Activated CD4-positive, alpha-beta T cell treated with anti-CD3 and anti-CD28 coated beads, Interleukin-2, Interleukin-6, amounts not matched to agents 100 ng/mL and 50 ng/mL, durations not matched to agents 16 hours and 8 hours (primary cell): ENCODE measurements at places on chromosomes 1 and 21.

GRCh38 chr1:67316918-67317317 lies 9.2 kb downstream of the IL12RB2 start:
- no peak for DNase-seq

GRCh38 chr21:44844256-44844655 lies 26.4 kb upstream of the SUMO3 start:
- DNase-seq = no peak

GRCh38 chr1:13550663-13551062 lies 33.0 kb upstream of the PDPN start:
- DNase-seq = no peak

- DNase-seq = no peak
Observed at GRCh38 chr1:163300568-163300967, 21.2 kb upstream of the NUF2 start.

- DNase-seq = no peak
Observed at GRCh38 chr1:154334079-154335024, 9.0 kb downstream of the ATP8B2 start.

DNA sequence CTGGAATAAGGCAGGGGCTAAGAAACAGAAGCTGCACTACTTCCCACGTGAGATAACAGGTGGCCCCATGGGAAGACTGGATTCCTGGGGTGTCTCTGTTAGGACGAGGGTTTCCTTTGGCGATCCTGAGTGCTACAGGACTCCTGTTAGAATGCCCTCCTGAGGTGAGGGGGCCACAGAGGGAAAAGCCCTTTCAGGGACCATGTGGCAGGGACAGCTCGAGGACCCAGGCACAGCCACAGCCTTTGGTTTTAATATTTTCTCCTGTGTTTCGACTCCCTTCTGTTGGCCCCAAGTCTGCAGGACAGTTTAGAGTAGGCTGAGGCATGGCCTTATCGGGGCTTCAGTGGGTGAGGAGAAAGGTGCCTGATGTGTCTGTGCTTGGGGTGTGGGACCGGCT lies 12.6 kb downstream of the TTC39A start:
- DNase-seq = no peak

DNA sequence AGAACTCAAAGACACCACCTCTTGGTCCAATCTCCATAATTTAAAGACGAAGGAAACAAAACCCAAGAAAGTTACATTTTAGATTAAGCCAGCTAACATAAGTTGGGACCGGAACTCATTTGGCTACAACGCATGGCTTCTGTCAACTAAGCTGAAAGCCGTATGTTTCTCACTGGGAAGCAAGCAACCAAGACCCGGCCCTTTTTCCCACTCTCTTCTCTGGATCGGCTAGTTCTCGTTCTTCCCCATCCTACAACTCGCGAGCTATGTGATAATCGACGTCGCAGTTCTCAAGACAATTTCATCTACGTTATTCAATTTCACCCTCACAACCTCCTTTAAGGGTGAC lies 601 bp downstream of the CCT8 start:
- no peak for DNase-seq

GRCh38 chr1:234226113-234226818 lies 147.0 kb upstream of the COA6 start:
- no peak for DNase-seq

DNA sequence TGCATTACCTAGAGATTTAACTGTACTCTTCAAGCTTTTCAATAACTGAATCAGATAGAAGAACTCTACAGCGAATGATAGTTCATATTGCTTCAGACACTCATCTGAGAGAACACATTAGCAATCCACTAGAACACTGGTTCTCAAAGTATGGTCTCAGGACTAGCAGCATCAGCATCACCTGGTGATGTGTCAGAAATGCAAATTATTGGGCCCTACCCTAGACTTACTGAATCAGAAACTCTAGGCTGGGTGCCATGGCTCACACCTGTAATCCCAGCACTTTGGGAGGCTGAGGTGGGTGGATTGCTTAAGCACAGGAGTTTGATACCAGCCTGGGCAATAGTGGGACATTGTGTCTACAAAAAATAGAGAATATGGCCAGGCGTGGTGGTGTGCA lies 24.9 kb upstream of the GLIS1 start:
- no peak for DNase-seq

DNA sequence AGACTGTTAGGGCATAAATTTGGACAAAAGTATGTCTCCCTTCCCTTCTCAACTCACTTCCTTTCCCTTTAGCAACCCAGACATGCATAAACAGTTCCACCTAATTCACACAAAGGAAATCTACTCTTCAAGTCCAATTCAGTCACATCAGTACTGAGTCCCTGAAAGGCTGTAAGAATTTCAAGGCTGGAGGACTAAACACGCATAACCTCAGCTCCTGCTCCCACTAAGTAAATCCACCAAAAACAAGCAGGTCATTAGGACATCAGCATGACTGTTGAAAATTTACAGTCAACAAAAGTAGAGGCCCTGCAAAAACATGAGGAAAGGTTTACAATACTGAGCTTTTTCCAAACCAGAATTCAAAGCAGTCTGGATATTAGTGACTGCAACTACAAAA lies 18.4 kb downstream of the SETD4 start:
- DNase-seq = no peak

DNA sequence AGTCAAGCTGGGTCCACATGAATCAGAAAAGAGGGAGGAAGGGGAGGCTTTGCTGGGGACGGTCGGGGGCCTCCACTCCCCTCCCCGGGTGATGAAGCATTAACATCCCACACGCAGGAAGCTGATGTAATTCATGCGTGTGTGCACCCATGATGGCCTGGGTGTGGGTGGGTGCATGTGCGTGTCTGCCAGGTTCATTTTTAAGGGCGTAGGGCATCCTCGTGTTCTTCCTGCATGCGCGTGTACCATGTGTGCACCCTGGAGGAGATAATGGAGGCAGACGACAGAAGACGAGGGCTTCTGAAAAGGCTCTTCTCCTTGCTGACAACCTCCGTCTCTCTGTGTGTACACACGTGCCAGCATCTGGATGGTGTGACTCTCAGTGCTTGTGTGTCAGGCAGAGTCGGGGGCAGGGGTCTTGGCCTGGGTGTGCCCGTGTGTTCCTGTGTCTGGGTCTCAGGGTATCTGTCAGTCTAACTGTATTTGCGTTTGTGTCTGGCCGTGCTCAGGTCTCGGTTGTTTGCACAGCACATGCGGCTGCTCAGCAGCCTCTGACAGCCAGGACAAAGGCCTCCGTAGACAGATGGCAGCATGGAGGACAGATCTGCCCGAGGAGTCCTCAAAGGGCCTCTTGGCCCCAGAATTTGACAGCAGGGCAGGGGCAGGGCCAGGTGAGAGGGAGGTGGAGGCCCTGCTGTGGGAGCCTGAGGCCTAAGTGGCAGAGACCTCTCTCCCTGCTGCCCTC lies 2.4 kb downstream of the RAP1GAP start:
- DNase-seq = no peak

DNA sequence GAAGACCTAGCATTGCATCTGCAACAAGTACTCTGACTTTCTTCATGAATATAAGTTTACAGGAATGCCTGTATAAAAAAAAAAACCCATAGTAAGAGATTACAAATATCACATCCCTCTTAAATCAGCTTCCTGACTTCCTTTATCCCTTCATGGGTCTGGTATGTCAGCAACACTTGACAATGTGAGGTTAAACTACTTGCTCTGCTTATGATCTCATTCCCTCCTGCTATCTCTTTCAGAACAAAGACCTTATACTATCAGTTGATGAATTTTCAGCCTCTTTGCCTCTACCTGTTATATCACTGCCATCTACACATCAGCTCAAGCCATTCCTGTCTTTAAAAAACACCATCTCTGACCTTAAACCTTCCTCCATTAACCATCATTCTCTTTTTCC lies 130.9 kb upstream of the SAMSN1 start:
- DNase-seq = no peak

GRCh38 chr1:162327788-162328165 lies 48.9 kb downstream of the SPATA46 start:
- no peak for DNase-seq

GRCh38 chr1:229884765-229885164 lies 182.3 kb upstream of the GALNT2 start:
- no peak for DNase-seq

- no peak for DNase-seq
Observed at GRCh38 chr1:175075572-175076568, 8.2 kb downstream of the TNN start.

GRCh38 chr1:23425193-23425494 lies 596 bp upstream of the TCEA3 start:
- DNase-seq = no peak

- DNase-seq = no peak
Observed at GRCh38 chr1:53135735-53136114, 6.7 kb downstream of the SLC1A7 start.

- no peak for DNase-seq
Observed at GRCh38 chr1:208071435-208072031, 160.6 kb upstream of the CD34 start.

DNA sequence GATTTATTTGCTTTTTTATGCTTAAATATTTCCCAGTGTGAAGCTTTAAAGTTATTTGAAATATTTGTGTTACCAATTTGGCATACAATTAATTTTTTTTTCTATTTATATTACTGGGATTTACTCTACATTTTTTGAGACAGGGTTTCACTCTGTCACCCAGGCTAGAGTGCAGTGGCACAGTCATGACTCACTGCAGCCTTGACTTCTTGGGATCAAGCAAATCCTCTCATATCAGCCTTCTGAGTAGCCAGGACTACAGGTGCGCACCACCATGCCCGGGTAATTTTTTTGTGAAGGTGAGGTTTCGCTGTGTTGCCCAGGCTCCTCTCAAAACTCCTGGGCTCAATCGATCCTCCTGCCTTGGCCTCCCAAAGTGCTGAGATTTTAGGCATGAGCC lies 39.5 kb downstream of the BACH1 start:
- DNase-seq = no peak

DNA sequence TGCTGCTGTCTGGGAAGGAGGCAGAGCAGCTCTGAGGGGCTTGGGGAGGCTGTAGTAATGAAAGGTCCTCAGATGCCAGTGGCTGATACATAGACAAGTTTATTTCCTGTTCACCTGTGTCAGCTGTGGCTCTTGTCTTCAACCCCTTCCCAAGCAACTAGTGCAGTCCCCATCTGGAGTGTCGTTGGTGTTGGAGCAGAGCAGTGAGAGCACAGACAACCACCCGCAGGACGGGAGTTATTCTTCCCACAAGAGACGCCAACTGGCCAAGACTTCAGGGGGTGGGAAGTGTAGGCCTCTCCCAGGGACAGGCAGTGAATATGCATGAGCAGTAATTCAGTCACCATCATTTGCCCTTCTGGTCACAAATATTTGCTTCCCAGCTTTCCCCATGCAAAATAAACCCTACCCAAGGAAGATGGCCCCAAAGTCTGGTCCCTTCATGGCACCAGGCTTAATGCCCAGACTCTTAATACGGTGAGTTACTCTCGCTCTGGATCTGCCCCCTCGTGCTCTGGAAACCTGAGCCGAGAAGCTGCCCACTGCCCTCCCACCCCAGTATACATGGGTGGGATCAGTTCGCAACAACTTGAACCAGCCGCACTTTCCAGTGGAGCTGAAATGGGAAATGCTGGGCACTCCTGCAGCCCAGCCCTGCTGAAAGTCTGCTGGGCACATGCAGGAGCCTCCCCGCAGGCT lies 153.5 kb upstream of the COL6A1 start:
- no peak for DNase-seq

DNA sequence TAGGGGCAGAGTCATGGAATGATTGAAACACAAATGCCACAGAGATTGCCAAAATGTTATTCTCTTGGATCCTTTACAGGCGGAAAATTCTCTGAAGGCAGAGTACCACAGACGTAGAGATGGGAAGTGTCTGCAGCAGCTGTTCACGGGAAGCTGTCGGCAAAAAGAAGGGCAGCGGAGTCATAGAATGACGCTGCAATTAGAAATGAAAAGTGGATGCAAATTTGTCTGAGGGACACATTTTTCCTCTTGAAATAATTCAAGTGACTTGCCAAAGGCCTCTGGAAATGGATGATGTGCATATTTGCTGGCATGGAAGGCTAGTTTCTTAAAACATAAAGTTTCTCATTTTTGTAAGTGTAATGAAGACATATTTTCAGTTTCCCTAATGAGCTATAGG lies 77.5 kb upstream of the PLD5 start:
- DNase-seq = no peak

GRCh38 chr1:55636696-55637095 lies 421.5 kb upstream of the USP24 start:
- DNase-seq = no peak

DNA sequence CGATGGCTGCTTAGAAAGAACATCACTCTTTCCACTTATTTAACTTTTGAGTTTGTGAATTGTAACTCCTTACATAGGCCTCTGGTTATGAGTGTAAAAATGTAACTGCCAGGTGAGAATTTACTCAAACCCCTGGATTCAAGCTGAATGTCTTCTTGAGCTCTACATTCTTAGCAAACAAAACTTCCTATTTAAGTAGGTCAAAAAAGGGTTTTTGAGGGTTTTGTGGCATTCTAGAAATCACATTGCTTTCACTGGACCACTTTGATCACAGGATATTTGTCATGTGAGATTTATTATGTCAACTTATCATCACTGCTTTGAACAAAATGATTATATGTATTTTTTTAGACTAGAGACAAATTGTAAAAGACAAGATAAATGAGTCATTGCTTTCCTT lies 5.7 kb downstream of the IL23R start:
- DNase-seq = peak; percentile 89

GRCh38 chr1:50631161-50631560 lies 207.9 kb upstream of the DMRTA2 start:
- DNase-seq = peak; percentile 27

- DNase-seq = no peak
Observed at GRCh38 chr21:35585878-35586277, 474.4 kb downstream of the SETD4 start.

GRCh38 chr1:204337036-204337429 lies 22.7 kb downstream of the PLEKHA6 start:
- DNase-seq = no peak

DNA sequence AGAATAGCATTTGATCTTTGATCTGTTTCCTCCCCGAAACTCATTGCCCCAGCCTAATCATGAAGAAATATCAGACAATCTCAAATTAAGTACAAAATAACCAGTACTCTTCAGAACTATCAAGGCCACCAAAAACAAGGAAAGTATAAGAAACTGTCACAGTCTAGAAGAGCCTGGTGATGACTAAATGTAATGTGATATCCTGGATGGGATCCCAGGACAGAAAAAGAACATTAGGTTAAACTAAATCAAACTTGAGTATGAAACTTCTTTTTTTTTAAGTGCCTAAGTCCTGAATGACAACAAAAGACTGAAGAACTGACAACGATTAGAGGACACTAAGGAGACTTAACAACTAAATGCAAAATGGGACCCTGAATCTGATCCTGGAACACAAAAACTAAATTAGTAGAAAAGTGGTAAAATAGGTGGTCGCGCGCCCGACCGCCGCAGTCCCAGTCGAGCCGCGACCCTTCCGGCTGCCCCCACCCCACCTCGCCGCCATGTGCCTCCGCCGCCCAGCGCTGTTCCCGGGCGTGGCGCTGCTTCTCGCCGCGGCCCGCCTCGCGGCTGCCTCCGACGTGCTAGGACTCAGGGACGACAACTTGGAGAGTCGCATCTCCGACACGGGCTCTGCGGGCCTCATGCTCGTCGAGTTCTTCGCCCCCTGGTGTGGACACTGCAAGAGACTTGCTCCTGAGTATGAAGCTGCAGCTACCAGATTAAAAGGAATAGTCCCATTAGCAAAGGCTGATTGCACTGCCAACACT lies 5.5 kb upstream of the PRKAB2 start:
- DNase-seq = no peak

- no peak for DNase-seq
Observed at GRCh38 chr1:116531917-116532316, 38.9 kb downstream of the CD58 start.

GRCh38 chr21:32795376-32795775 lies 23.8 kb upstream of the PAXBP1 start:
- no peak for DNase-seq

GRCh38 chr1:31127266-31127665 lies 61.7 kb upstream of the PUM1 start:
- no peak for DNase-seq
